Upper lobe of left lung (tissue), 6 donors: ENCODE measurements at places on chromosomes 1 and 21. TPM values are rescaled to one million over a fixed set of nuclear protein-coding genes. Genes with fewer than 3 reads are reported as not detected.

GRCh38 chr1:57704231-57704630 is 280.4 kb upstream of the DAB1 start:
- no peak for DNase-seq
- no peak overlapping the region for H3K27ac ChIP-seq
- H3K27me3 ChIP-seq = no peaks in the 10 kb centered on the region
- H3K36me3 ChIP-seq = no peaks in the 10 kb centered on the region

GRCh38 chr1:14768582-14769304 is 170.3 kb downstream of the KAZN start:
- H3K4me3 ChIP-seq = no peak overlapping the region
- H3K4me1 ChIP-seq = no peaks in the 10 kb centered on the region
- no peak overlapping the region for H3K27ac ChIP-seq
- no peaks in the 10 kb centered on the region for H3K36me3 ChIP-seq

- no peaks in the 10 kb centered on the region for H3K27me3 ChIP-seq
- H3K4me3 ChIP-seq = no peak overlapping the region
- DNase-seq = no peak
Observed at GRCh38 chr1:96372881-96373280, 348.7 kb upstream of the PTBP2 start.

Gene OLFML2B
- total RNA-seq = 12.8 TPM

GRCh38 chr1:2215909-2216766 is 12.0 kb upstream of the SKI start:
- peak; percentile 74 for DNase-seq
- H3K27ac ChIP-seq = no peak overlapping the region
- peaks cover 36% of the 10 kb centered on the region for H3K4me1 ChIP-seq
- H3K36me3 ChIP-seq = no peaks in the 10 kb centered on the region

DNA sequence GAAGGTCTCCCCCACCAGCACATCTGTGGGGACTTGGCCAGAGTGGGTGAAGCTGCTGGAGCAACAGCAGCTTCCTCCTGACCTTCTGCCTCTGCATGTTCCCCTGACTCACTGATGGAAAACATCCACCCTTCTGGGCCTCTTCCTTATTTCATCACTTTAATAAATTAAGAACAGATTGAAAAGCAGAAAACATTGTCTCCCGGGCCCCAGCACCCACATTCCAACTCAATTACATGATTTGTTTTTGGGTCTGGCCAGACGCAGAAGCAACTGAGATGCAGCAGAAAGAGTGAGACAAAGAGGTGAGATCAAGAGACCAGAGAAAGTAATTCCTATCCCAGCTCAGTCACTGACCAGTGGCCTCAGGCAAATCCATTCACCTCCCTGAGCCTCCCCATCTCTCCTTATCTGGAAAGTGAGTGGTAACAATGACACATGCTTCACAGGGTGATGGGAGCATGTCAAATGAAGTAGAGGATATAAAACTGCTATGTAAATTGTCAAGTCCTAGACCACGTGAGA is 157.1 kb downstream of the ELAVL4 start:
- H3K4me3 ChIP-seq = no peak overlapping the region
- H3K4me1 ChIP-seq = peaks cover 6% of the 10 kb centered on the region
- H3K27me3 ChIP-seq = no peaks in the 10 kb centered on the region
- no peak overlapping the region for H3K27ac ChIP-seq
- no peaks in the 10 kb centered on the region for H3K36me3 ChIP-seq

- no peak overlapping the region for H3K4me3 ChIP-seq
Observed at GRCh38 chr1:205990226-205990625, 13.0 kb downstream of the RAB7B start.

Gene KRTAP11-1
- total RNA-seq = not detected

DNA sequence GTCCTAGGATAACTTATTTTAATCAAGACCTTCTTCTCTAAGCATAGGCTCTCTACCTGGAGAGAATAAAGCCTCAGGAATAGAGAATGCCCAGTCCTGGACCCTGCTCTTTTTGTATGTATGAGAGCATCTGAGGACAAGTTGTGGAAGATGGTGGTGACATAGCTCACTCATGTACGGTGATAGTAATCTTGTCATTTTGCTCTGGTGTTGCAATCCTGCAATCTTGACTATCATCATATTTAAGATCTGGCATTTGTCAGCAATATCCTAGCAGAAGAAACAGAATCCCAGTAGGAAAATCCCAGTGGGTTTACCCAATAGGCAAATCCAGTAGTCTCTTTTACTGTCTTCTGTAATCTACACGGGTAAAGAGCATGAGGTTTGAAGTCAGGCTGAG is 21.6 kb upstream of the SERBP1 start:
- no peaks in the 10 kb centered on the region for H3K27me3 ChIP-seq
- H3K36me3 ChIP-seq = no peaks in the 10 kb centered on the region
- DNase-seq = no peak
- H3K27ac ChIP-seq = no peak overlapping the region

Gene LHX8
- total RNA-seq = not detected

Gene SLC25A34
- total RNA-seq = 9.4 TPM

GRCh38 chr21:16082038-16082816 is 352.4 kb downstream of the USP25 start:
- H3K27ac ChIP-seq = no peak overlapping the region
- no peak for DNase-seq
- H3K4me1 ChIP-seq = no peaks in the 10 kb centered on the region
- no peaks in the 10 kb centered on the region for H3K36me3 ChIP-seq
- H3K27me3 ChIP-seq = no peaks in the 10 kb centered on the region

Gene GJA8
- total RNA-seq = not detected

- H3K4me1 ChIP-seq = no peaks in the 10 kb centered on the region
- H3K27me3 ChIP-seq = no peaks in the 10 kb centered on the region
- no peak for DNase-seq
- no peaks in the 10 kb centered on the region for H3K36me3 ChIP-seq
- H3K27ac ChIP-seq = no peak overlapping the region
Observed at GRCh38 chr1:160853754-160854153, 8.9 kb downstream of the CD244 start.

- no peaks in the 10 kb centered on the region for H3K27me3 ChIP-seq
- DNase-seq = no peak
- H3K4me1 ChIP-seq = peaks cover 2% of the 10 kb centered on the region
Observed at GRCh38 chr21:29218749-29219148, 80.0 kb upstream of the BACH1 start.

- no peaks in the 10 kb centered on the region for H3K27me3 ChIP-seq
- no peak for DNase-seq
- no peak overlapping the region for H3K27ac ChIP-seq
- no peaks in the 10 kb centered on the region for H3K36me3 ChIP-seq
- no peak overlapping the region for H3K4me3 ChIP-seq
Observed at GRCh38 chr1:22349362-22350043, 102.1 kb upstream of the ZBTB40 start.

DNA sequence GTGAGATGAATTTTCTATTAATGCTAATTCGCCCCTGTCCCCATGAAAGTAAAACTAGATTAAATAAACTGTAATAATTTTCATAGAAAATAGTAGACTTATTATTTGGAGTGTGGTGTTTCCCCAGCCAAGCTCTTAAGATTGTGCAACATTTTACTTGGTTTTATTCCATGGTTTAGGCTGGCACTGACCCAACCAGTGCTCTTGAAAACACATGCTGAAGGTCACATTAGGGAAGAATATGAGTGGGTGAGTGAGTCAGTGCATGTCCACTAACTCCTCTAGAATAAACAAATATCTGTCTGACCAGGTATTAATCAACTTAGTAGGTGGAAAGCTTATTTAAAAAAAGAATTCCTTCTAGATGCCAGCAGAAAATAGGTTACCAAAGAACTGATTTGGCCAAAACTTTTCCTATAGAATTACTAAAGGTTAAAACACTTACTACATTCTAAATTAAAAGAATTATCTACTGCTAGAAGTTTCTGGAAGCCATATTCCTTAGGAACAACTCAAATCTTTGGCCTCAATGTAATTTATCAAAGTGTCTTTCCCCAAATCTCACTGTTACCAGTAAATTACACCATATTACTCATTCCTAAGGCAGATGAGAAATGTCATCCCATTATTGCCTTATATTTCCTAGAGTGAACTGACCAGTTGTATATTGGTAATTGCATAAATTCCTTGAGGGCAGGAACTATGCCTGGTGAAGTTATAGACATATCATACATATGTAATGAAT is 89.7 kb upstream of the RGS1 start:
- DNase-seq = peak; percentile 73
- H3K4me1 ChIP-seq = peaks cover 3% of the 10 kb centered on the region
- no peaks in the 10 kb centered on the region for H3K36me3 ChIP-seq
- no peaks in the 10 kb centered on the region for H3K27me3 ChIP-seq
- H3K27ac ChIP-seq = peak overlapping the region; percentile 6
- H3K4me3 ChIP-seq = no peak overlapping the region

GRCh38 chr1:113759333-113760101 is at the start of gene PHTF1:
PHTF1 (minus strand) TSS chr1:113759486; CDS start chr1:113758703, 783 bp downstream.
- peak within 1 kb of the TSS; percentile 96 for H3K27ac ChIP-seq
- peaks cover 16% of the 10 kb centered on the region for H3K4me1 ChIP-seq
- H3K36me3 ChIP-seq = no peaks in the 10 kb centered on the region
- H3K27me3 ChIP-seq = no peaks in the 10 kb centered on the region

DNA sequence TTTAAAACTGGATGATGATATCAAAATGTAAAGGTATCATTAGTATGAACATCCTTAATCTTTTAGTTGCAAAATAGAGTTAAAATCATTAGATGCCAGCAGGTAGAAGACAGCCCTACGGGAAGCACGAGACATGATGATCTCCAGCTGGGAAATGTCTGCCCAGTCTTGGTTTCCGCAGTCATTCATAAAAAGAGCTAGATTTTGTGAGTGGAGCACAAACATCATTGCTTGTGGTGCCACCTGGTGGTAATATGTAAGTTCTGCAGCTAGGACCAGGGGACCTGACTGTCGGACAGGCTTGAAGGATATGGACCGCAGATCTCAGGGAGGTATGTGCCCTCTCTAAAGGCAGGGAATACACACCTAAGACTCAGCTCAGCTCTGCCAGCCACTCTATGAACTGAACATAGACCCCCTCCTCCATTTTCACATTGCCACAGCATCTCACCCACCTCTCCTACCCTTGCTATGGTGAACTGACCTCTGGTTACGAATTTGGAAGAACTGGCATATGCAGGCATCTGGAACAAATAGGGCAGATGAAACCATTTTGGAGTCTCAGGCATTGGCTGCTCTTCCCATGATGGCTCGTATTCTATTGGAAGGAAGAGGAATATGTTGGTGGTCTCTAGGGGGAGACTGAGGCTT is 9.2 kb downstream of the FCMR start:
- peaks cover 22% of the 10 kb centered on the region for H3K4me1 ChIP-seq
- H3K27ac ChIP-seq = no peak overlapping the region
- no peaks in the 10 kb centered on the region for H3K36me3 ChIP-seq
- H3K27me3 ChIP-seq = peaks cover 8% of the 10 kb centered on the region
- no peak overlapping the region for H3K4me3 ChIP-seq

DNA sequence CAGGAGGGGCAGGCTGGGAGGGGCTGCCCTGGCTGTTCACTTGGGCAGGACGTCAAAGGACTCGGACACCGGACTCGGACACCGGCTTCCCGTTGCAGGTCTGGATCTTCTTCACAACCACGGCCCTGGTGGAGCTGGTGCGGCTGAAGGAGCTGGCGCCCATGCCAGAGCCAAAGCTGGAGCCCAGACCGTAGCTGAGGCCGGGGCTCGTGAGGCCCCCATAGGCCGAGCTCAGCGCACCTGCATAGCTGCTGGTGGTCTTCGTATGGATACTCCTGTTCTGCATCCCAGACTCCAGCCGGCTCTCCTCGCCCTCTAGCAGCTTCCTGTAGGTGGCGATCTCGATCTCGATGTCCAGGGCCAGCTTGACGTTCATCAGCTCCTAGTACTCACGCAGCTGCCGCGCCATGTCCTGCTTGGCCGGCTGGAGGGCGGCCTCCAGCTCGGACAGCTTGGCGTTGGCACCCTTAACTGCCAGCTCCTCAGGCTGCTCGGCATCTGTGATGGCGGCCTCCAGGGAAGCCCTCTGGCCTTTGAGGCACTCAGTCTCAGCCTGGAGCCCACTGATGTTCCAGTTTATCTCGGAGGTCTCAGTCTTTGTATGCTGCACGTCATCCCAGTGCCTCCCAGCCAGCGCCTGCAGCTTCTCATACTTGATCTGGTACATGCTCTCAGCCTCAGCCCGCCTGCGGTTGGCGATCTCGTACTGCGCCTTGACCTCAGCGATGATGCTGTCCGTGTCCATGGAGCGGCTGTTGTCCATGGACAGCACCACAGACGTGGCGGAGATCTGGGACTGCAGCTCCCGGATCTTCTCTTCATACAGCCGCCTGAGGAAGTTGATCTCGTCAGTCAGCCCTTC is 15.1 kb upstream of the KLF17 start:
- H3K36me3 ChIP-seq = no peaks in the 10 kb centered on the region
- H3K4me3 ChIP-seq = no peak overlapping the region
- DNase-seq = no peak
- H3K4me1 ChIP-seq = no peaks in the 10 kb centered on the region

GRCh38 chr1:89627596-89627962 is 5.3 kb upstream of the LRRC8C start:
- no peak for DNase-seq
- no peaks in the 10 kb centered on the region for H3K36me3 ChIP-seq
- H3K4me3 ChIP-seq = no peak overlapping the region
- H3K27me3 ChIP-seq = no peaks in the 10 kb centered on the region
- H3K27ac ChIP-seq = no peak overlapping the region
- H3K4me1 ChIP-seq = peaks cover 7% of the 10 kb centered on the region

- DNase-seq = no peak
- peaks cover 42% of the 10 kb centered on the region for H3K4me1 ChIP-seq
- H3K36me3 ChIP-seq = no peaks in the 10 kb centered on the region
Observed at GRCh38 chr1:94329276-94329675, 88.9 kb upstream of the ABCD3 start.

DNA sequence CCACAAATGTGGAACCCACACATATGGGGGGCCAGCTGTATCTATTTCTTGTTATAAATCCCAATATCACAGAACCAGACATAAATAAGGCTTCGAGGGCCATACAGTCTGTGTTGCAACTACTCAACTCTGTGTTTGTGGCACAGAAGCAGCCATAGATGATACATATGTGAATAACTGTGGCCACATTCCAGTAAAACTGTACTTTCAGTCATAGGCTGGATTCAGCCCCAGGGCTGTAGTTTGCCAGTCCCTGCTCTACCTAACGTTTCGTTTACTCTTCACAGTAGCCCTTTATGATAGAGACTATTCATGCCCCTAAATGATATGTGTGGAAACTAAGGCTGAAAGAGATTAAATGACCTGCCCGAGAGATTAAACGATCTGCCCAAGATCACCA is 48.7 kb downstream of the FHAD1 start:
- H3K36me3 ChIP-seq = no peaks in the 10 kb centered on the region
- DNase-seq = no peak
- no peaks in the 10 kb centered on the region for H3K27me3 ChIP-seq
- H3K27ac ChIP-seq = no peak overlapping the region
- H3K4me1 ChIP-seq = no peaks in the 10 kb centered on the region
- no peak overlapping the region for H3K4me3 ChIP-seq

Gene PRELP
- 38.8 TPM for total RNA-seq
